ENCODE measurements at places on chromosomes 11 and 22. TPM values are rescaled to one million over a fixed set of nuclear protein-coding genes. Genes with fewer than 3 reads are reported as not detected.

DNA sequence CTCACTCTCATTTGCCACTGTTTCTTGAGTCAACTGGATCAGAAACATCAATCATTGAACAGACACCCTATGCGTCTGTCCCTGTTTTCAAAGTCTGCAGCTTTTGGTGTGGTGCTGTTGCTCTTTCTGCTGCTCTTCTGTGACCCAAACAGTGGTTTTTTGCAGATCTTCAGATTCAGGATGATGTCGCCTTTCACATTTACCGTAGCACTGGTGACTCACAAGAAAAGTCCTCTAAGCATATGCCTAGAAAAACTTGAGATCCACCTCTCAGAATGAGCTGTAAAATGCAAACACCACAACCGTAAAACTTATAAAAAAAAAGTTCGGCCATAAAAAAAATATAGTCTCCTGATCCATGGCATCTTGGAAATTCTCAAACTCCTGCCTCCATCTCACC, 400.4 kb downstream of the NTM start:
- no peaks in the 10 kb centered on the region for H3K36me3 ChIP-seq
- no peaks in the 10 kb centered on the region for H3K27me3 ChIP-seq
- no peak overlapping the region for H3K27ac ChIP-seq
- H3K4me3 ChIP-seq = no peak overlapping the region
- DNase-seq = no peak

DNA sequence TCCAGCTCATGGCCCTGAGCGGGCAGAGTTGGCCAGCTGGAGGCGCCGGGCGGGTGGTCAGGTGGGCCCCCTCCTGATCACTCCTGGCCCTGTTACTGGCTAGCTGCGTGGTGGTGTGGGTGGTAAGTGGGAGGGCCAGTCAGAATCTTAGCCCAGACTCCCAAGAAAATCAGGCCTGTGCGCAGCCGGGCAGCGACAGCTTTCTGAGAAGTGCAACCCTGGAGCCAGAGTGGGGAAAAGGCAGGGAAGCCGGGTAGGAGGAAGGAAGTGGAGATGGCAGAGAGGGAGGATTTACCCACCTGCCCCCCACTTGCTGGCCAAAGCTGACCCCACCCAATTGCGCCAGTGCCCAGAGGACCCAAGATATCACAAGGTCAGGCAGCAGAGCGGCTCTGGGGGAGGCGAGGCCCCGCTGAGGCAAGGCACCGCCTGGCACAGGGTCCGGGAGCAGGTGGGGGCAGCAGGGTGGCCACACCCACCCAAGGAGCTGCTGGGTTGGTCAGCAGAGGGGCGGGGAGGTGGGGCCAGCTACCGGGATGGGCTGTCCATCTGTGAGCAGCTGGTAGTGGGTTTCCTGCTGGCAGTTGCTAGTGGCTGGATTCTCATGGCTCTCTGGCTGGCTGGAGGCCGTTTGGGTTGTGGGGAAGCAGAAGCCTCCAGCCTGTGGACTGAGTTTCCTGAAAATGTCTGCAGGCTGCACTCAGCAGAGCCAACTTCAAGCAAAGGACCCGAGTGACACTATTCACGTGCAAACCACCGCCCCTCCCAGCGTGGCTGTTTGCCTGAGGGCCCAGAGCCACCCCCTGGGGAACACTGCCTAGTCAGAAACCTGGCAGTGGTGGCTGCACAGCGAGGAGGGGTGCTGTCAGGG, 196.4 kb downstream of the IGLL1 start:
- H3K4me3 ChIP-seq = no peak overlapping the region
- H3K36me3 ChIP-seq = no peaks in the 10 kb centered on the region
- no peaks in the 10 kb centered on the region for H3K4me1 ChIP-seq
- H3K27me3 ChIP-seq = no peaks in the 10 kb centered on the region

The PATE2 gene
- polyA plus RNA-seq = not detected

The OR2D2 gene
- not detected for polyA plus RNA-seq

All from naive thymus-derived CD4-positive, alpha-beta T cell (primary cell).